Motor neuron (in vitro differentiated cells): ENCODE measurements at places on chromosomes 2 and 18. TPM values are rescaled to one million over a fixed set of nuclear protein-coding genes. Genes with fewer than 3 reads are reported as not detected.

DNA sequence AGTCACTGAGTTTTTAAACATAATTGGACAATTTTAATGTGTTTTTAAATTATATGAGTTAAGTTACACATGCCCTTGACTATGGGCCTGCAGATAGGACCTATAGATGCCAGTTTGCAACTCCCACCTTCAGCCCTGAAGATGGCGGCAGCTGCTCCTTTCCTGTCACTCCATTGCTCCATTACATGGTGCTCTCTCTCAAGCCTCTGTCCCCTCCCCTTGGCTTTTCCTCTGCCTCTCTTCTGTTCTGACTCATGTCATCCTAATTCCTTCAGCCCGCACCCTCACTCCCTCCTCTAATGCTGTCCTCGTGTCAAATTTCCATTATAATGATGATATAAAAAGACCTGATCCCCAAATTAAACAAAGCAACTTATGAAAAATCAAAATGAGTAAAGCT is 133.7 kb upstream of the HNRNPA3 start:
- ATAC-seq, result no peak

DNA sequence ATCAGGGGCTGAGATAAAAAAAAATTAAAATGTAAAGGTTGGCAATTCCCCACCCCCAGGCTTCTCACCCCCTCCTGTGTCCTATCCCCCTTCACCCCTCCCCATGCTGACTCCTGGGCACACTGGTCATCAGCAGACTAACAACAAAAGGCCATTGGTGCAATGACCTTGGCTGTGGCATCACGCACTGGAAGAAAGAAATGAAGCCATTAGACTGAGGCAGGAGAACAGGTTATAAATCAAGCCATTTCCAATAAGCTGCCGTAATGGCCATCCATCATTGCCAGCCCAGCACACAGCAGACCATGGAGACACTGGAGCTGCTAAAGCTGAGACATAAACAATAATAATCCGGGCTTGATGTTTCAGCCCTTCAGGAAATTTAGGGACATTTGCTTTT is 342.4 kb upstream of the ETAA1 start:
- ATAC-seq, result peak; percentile 93

- no peak for ATAC-seq
Measured at GRCh38 chr18:79064228-79064627, 5.0 kb upstream of the ATP9B start.

GRCh38 chr2:218230882-218231281 is 13.9 kb downstream of the ARPC2 start:
- ATAC-seq, result peak; percentile 37

- ATAC-seq, result peak; percentile 83
Measured at GRCh38 chr2:167331636-167332232, 443.5 kb downstream of the XIRP2 start.

Gene GPR75
- 1.9 and 2.2 TPM in 2 replicates for total RNA-seq

DNA sequence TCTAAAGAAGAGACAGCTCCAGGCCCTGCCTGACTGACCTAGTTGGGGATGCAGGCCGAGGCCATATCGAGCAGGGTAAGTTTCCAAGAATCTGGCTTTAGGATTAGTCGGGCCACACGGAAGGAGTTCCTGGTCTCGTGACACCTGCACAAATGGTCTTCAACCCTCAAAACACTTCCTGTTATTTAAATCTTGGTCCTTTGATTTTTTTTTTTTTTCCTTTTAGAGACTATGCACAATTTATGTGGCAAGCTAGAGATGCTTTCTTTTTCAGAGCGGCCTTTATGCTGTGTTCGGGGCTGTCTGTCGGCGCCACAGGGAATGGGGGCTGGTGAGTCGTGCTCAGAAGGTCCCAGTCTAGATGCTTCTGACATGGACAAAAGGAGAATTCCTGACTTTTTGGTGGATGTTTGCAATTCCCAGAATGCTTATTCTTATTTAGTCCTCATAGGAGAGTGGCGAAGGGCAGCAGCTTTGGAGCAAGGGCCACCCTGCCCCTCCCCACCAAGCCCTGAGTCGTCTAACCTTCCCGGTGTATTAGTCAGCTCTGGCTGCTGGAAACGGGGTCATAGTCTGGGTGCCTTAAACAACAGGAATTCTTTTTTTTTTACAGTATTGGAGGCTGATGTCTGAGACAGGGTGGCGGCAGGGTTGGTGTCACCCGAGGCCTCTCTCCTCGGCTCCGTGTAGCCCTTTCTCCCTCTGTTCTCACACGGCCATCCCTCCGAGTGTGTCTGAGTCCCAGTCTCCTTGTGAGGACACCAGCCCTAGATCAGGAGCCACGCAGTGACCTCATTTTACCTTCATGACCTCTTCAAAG is 27.4 kb downstream of the HPCAL1 start:
- peak; percentile 8 for ATAC-seq

- ATAC-seq, result no peak
Measured at GRCh38 chr2:207805566-207806226, 36.0 kb upstream of the FZD5 start.

DNA sequence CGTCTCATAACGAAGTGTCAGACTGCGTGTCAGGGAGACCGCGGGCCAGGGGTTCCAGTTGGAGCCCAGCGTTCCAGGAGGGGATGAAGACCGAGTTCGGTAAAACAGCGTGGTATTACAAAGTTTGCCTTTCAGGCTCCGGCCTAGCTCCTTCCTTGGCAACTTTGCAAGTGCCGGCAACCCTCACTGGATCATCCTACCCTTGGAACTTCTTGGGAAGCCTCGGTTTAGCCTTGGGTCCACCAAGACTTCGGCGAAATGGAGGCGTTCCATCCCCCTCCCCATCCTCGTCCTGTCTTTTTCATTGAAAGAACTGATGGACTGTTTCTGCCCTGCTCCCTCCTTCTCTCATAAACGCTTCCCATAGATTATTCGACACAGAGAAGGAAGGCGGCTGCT is 10.4 kb upstream of the SKOR2 start:
- ATAC-seq, result no peak
